ENCODE measurements at places on chromosomes 12 and 14. TPM values are rescaled to one million over a fixed set of nuclear protein-coding genes. Genes with fewer than 3 reads are reported as not detected.

Gene GPX2
- total RNA-seq, result 0.33 TPM

Gene PLEK2
- total RNA-seq, result 3.7 TPM

Gene APAF1
- total RNA-seq, result 28.4 TPM

DNA sequence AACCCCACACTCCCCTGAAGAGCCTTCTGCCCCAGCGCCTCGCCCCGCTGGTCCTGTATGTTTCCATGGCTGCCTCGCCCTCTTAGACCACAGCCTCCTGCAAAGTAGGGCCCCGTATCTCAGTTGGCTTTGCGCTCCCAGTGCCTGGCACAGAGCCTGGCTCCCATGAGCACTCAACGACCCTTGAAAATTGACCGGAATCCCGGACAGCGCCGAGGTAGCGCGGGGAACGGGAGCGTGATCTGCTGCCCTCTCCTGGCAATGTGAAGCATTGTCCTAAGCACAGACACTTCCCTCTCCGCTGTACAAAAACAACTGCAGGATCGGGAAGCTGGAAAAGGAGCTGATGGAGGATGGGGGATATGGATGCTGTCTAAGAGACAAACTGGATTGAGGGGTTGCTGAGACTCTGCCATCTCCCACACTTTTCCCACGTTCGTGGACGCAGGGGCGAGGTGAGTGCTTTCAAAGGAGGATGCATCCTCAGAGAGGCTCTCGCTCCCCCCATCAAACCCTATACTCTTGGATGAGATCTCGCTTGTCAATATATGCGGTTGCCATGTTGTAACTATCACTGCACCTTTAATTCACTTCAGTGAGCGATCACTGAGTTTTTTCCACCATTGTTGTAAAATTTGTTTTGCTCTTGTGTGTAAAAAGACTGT lies 10.7 kb upstream of the FKBP4 start:
- peak; percentile 69 for DNase-seq

DNA sequence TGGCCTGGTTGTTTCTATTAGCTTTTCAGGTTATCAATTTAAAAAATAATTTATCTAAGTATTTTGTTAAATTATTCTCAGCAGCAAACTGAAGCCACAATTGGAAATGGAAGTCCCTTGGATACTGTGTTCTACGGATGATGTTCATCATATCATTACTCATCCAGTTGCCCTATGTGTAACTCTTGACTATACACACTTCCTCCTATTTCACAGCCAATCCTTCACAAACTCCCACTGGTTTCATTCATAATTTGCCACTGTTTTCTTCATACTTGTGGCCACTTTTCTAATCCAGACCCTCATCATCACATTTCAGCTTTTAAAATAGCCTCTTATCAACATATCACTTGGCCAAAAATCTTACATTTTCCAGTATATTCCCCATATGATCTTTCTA lies 84.0 kb downstream of the CATSPERB start:
- no peak for DNase-seq

DNA sequence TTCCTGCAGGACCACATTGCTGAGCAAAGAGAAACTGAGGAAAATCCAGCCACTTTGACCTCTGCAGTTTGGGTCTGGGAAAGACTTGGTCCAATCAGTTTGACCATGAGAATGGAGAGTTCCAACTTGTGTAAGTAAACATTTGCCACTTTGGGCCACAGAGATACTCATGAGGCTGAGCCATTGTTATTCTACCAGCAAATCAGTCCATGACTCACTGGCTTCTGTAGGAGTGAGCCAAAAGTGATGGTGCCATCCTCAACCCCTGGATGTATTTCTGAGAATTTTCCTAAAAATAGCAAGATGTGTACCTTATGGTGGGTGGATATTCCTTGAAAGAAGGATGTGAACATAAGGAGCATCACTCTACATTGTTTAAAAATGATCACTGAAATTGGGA lies 192.9 kb upstream of the OR4E1 start:
- DNase-seq, result no peak

DNA sequence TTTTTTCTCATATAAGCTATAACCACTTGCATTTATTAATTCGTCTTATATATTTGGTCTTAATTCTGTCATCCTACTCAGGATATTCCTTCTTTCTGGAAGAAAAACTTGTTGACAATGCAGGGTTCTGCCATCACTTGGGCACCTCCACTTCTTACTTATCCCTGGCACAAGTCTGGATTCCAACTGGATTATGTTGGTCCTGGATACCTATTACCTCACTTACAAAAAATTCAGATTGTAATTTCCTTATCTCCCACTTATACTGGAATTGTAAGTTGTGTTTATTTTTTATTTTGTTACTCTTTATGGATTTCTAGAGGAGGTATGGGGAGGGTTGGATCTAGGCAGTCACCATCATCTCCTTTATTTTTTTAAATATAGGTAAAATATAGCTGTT lies 36.7 kb downstream of the LRRIQ1 start:
- DNase-seq, result no peak

DNA sequence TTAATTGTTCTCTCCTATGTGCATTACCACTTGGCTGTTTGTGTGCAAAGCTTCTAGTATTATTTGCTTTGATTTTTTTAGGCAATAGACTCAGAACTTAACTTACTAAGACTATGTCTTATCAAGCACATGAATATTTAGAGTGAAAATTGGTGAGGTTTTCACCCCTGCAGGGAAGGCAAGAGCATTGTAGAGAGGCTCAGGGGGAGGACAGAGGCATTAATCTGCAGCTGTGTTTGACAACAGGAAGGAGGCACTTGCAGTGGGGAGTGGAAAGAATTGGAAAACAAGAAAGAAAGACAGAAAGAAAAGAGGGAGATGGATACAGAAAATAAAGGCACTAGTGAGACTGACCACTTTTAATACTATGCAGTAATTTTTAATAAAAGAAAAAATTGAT lies 431.6 kb downstream of the PDZRN4 start:
- DNase-seq, result peak; percentile 63

DNA sequence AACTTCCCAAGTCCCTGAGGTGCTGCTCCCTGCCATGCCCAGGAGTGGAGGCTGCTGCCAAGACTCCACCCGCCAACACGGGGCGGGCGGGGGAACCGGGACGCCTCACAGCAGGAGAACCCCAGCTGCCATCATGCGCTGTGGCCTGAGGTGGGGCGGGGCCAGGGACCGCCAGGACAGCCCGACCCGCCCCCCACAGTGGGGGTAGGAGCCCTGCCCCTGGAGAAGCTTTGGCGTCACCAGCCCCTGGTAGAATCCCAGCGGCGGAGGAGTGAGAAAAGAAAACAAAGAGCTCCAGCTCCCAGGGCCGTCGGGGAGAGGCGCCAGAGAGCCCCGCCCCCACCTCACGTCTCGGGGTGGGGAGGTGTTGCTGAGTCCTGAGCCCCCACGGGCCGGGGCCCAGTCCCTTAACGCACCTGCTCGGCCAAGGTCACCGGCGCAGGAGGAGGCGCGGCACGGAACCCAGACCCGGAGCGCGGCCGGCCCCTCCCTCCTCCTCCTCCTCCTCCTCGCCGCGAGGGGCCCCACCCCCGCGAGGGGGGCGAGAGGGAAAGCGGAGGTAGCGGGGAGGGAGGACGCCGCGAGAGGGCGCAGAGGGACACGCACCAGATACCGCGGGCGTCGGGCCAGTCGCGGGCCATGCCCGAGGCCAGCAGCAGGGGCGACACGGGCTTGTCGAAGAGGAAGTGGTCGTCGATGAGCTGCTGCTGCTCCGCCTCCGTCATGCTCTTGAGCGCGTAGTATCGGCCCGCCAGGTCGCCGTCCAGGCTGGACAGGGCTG lies 1.8 kb downstream of the CKB start:
- peak; percentile 91 for DNase-seq

GRCh38 chr12:27821259-27821973 lies 41.4 kb upstream of the MANSC4 start:
- DNase-seq, result peak; percentile 78

- DNase-seq, result peak; percentile 83
Observed at GRCh38 chr14:22836301-22837113, at the start of gene MMP14. MMP14 (plus strand) TSS chr14:22836585; CDS start chr14:22836818, 233 bp downstream.

Measured in A673 (cell line).